ENCODE measurements at places on chromosomes 1 and 21.

DNA sequence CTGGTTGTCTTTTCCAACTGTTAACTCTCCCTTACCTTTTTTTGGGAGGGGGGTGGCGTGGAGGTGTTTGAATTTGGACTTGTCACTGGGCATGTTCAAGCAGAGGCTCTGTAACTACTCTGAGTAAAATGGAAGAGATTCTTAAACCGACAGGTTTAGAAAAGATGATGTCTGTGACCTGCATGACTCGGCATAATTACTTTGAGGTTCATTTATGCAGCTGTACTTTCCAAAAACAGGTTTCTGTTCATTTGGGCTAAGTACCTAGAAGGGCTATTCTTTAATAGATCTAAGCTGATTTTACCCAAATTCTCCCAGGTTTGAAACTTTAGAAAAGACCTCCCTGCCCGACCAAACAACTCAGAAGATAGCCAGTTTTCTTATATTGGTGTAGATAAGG is 80.3 kb downstream of the SLC35A3 start:
- no peak for DNase-seq

DNA sequence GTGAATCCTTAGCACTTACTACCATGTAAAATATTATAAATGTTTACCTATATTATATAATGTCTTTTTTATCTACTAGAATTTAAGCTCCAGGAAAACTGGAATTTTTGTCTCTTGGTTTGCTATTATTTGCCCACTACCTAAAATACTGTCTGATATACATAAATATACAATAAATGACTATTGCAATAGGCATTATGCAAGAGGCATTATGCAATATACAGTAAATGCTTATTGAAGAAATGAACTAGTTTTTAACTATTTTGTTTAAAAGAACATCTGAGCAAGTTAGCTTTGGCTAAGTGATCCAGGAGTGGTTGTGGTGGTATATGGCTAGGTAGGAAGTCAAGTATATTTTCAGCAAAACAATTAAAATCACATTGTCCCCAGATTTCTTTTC is 640.2 kb upstream of the PKN2 start:
- no peak for DNase-seq

- no peak for DNase-seq
Observed at GRCh38 chr1:43582162-43582566, 51.5 kb downstream of the PTPRF start.

GRCh38 chr1:25914074-25914995 is 8.1 kb upstream of the STMN1 start:
- no peak for DNase-seq

DNA sequence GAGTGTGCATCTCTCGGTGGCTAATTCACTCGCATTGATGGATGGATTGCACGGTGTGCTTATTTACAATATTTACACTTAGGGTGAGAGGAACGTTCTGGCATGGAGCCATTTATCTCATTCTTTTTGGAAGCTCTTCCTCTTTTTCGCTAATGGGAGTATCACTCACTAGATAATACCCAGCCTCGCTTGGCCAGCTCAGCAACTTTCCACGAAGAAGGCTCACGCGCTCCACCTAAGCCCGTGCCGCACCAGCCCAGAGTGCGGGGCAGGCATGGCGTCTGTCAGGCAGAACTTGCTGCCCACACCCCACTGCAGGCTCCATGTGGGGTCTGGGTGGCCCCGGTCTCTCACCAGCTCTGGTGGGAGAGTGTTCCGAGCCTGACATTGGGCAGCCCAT is 484.9 kb downstream of the NPHP4 start:
- no peak for DNase-seq

DNA sequence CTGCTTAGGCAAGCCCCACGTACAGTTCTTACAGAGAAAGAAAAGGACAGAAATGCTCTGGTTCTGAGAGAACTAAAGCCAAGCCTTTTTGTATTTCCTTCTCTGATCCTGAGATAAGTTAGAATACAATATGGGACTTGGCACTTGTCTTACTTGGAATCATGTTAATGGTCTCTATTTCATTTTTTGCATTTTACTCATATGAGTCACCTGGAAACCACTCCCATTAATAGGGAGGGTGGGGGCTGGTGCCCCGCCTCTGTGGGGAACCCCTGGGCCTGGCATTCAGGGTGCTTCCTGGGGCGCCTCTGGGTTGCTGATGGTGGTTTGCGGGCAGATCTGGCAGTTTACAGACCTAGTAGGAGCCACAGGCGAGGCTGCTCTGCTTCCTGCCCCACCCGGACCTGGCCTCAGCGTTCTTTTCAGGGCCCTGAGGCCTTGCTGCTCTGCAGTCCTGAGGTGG is 26.7 kb downstream of the TSPAN2 start:
- DNase-seq: no peak

- DNase-seq: no peak
Observed at GRCh38 chr1:99662539-99663080, 16.7 kb downstream of the PALMD start.

All from spinal cord (tissue), 10 donors.